ENCODE measurements at places on chromosomes 5 and 9.
A peak's percentile ranks its signal among the peaks of the same experiment; 100 is the strongest.

- DNase-seq = no peak
Observed at GRCh38 chr9:126938327-126938726, 23.7 kb downstream of the RALGPS1 start.

DNA sequence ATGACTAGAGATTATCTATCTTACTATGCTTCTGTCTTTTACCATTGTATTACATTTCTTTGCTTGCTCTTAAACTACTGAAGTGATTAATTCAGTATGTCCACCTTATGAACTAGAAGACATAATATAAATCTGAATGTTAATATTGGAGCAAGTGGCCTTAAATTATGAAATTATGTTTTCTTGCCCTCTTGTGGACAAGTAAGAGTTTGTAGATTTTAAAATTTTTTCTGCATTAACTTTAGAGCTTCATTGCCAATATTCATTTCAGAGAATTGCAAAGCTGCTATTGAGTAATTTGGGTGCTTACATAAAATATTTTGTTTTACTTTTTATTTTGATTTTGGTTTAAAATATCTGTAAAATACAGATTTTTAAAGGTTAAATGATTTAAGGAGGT, 55.3 kb downstream of the RANBP17 start:
- DNase-seq = no peak

GRCh38 chr5:1423901-1424603, 21.2 kb downstream of the SLC6A3 start:
- DNase-seq = no peak

DNA sequence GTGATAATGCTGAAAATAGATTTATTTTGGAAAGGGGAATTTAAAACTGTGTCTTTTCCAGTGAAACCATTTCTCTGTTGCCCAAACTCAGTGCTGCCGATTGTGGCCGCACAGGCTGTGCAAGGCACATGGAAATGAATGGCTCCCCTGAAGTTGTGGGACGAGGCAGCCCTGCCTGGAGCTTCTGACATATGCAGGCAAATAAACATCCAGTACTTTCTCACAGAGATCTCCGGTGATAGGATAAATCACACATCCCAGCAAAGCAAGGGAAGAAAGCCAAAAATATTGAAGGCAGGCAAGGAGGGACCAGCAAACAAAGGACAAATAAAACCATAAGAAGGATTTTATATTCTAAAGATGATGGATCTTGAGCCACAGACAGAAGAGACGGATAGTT, 464.5 kb downstream of the MTRR start:
- no peak for DNase-seq

GRCh38 chr9:2180154-2180553, 165.0 kb downstream of the SMARCA2 start:
- DNase-seq = no peak

DNA sequence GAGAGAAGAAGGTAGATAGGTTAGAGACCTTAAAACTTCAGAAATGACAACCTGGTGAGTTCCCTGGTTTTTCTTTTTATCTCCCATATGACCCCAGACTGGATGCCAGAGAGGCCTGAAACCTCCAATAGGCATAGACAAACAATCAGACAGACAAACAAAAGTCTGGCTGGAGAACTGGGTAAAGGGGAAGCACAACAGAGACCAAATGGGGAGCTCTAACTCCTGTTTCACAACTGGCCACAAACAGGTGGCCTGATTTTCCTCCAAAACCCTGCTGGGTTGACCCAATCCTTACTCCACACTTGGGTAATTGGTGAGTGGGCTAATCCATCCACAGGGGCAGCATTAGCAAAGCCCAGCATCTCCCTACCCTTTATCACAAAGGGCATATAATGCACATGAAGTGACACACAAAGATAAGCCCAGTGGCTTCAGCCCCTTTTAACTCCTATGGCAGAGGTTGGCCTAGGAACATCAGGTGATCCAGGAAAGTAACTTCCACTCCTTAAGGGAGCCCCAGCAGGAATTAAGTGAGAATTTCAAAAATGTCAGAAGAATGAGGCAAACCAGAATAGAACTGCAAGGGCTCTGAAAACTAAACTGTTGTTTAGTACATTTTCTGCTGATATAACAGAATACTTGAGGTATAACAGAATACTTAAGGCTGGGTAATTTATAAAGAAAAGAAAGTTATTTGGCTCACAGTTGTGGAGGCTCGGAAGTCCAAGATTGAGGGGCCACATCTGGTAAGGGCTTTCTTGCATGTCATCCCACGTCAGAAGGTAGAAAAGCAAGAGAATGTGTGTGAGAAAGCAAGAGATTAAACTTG, 60.9 kb upstream of the ROR2 start:
- DNase-seq = no peak

- DNase-seq = no peak
Observed at GRCh38 chr9:134225816-134226215, 61.5 kb upstream of the RNU6ATAC start.

GRCh38 chr9:33467526-33467925, 6.2 kb downstream of the NOL6 start:
- DNase-seq = no peak

DNA sequence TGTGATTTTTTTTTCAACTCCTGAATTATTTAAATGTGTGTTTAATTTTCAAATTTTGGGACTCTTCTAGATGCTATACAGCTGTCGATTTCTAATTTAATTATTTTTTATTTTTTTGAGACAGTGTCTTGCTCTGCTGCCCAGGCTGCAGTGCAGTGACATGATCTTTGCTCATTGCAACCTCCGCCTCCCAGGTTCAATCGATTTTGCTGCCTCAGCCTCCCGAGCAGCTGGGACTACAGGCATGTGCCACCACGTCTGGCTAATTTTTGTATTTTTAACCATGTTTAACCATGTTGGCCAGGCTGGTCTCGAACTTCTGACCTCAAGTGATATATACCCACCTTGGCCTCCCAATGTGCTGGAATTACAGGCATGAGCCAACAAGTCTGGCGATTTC, 28.6 kb downstream of the CSNK1G3 start:
- DNase-seq = no peak

- DNase-seq = no peak
Observed at GRCh38 chr9:128845186-128845931, 15.8 kb upstream of the SPOUT1 start.

DNA sequence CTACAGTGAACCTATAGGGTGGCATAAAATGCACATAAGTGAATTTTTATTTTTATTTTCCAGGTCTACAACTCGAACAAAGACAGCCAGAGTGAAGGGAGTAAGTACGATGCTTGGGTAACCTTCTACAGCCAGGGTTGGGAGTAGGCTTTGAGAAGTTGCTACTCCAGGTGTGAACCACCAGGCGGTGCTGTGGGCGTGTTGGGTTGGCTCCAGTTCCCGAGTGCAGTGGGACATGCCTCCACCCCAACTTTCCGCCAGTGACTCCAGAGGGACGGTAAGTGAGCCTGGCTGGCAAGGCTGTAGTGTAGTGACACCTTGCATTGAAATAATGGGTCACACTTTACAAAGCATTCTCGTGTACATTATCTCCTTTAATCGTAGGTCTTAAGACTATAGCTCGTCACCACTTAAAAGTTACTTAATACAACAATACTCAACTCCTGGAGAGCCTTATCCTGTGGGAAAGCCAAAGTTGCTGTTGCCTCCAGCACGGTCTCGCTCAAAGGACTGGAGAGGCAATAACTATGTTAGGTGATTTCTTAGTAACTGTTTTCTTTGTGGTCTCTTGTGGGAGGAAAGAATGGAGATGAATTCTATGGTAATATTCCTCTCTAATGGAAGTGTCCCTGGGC, 244.0 kb downstream of the ARHGAP26 start:
- DNase-seq = no peak

GRCh38 chr9:83068414-83068813, 5.5 kb upstream of the RASEF start:
- no peak for DNase-seq

GRCh38 chr5:16841416-16841815, 94.7 kb downstream of the MYO10 start:
- no peak for DNase-seq

GRCh38 chr5:140312067-140312790, 9.3 kb upstream of the PFDN1 start:
- no peak for DNase-seq

DNA sequence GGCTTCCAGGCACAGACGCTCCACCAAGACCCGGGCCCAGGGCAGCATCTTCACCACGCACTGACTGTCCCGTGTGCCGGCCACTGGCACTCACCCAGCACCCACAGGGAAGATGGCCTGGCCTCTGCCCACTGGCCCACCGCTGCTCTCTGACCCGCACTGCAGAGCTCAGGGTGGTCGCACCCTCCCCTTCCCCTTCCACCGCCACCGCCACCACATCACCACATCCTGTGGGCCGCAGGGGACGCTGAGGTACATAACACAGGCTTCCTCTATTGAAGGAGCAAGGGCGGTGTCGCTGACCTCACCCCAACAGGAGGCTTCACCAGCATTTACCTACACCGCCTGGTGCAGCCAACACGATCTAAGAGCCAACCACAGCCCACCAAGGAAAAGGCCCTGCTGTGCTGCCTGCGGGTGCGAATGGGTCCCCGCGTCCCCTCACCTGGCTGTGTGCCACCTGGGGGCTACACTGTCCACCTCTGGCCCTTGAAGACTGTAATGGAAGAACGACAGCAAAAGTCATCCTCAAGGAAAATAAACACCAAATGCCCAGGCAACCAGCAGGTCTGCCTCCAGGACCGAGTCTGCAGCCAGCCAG, 101.8 kb downstream of the CAMSAP1 start:
- no peak for DNase-seq

DNA sequence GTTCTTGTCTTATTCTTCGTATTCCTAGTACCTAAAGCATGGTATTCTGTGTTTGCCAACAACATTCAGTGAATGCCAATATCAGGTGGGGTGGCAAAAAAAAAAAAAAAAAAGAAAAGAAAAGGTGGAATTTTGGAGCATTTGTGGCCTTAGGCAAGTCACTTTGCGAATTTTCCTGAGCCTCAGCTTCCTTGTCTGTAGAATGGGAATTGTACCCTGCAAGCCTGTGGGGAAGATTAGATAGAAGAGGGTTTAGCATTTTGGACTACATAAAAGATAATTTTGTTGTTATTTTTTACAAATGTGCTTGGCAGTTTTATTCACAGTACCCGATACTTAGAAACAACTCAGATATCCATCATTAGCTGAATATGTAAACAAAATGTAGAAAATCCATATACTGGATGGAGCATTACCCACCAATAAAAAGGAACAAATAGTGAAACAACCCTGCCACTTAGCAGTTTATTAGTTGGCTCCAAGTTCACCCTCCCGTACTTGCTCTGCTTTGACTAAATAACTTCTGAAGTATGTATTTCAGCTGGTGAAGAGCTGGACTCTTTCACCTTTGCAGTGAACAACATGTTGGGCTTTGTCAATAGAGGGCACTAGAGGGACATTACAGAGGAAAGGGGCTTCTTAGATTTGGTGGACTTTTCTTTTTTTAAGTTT, 13.6 kb downstream of the UBE2D2 start:
- DNase-seq = peak; percentile 17

GRCh38 chr5:87243161-87243844, 24.4 kb upstream of the RASA1 start:
- no peak for DNase-seq

GRCh38 chr5:40227931-40228330, 451.8 kb upstream of the PTGER4 start:
- DNase-seq = no peak

GRCh38 chr5:55758714-55759113, 20.9 kb downstream of the DDX4 start:
- DNase-seq = no peak

- no peak for DNase-seq
Observed at GRCh38 chr5:132433141-132433540, 57.4 kb downstream of the IRF1 start.

- no peak for DNase-seq
Observed at GRCh38 chr5:82720213-82721086, 356.7 kb downstream of the TMEM167A start.

GRCh38 chr5:125011419-125011818, 265.0 kb upstream of the ZNF608 start:
- DNase-seq = no peak

GRCh38 chr5:135825373-135826220, 8.9 kb upstream of the SLC25A48 start:
- no peak for DNase-seq
